ENCODE measurements at places on chromosomes 3 and 15. TPM values are rescaled to one million over a fixed set of nuclear protein-coding genes. Genes with fewer than 3 reads are reported as not detected.

DNA sequence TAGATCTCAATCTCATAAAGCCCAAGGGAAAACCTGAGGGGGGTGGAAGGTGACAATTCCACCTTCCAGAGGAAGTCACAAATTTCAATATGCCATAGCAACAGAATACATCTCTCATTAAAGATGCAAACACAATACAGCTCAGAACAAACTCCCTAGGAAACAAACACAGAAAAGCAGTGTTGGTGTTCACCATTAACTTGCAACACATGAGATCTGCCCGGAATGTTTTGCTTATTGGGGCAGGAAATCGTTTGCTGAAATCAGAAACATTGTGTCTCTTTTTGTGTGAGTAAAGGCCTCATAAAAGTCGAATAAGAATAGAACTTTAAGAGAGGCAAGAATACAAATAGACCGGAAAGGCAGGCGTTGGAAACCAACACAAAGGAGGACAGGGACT is 5.8 kb upstream of the RYR3 start:
- no peaks in the 10 kb centered on the region for H3K36me3 ChIP-seq
- H3K27me3 ChIP-seq, result peaks cover 9% of the 10 kb centered on the region
- H3K4me1 ChIP-seq, result no peaks in the 10 kb centered on the region
- no peak overlapping the region for H3K27ac ChIP-seq
- no peak for DNase-seq

CEP152 gene
- total RNA-seq, result 2.3 TPM

- H3K36me3 ChIP-seq, result no peaks in the 10 kb centered on the region
- DNase-seq, result no peak
- H3K27ac ChIP-seq, result no peak overlapping the region
- no peaks in the 10 kb centered on the region for H3K27me3 ChIP-seq
- no peak overlapping the region for H3K4me3 ChIP-seq
Measured at GRCh38 chr3:59839810-59840515, 790.1 kb upstream of the CFAP20DC start.

DNA sequence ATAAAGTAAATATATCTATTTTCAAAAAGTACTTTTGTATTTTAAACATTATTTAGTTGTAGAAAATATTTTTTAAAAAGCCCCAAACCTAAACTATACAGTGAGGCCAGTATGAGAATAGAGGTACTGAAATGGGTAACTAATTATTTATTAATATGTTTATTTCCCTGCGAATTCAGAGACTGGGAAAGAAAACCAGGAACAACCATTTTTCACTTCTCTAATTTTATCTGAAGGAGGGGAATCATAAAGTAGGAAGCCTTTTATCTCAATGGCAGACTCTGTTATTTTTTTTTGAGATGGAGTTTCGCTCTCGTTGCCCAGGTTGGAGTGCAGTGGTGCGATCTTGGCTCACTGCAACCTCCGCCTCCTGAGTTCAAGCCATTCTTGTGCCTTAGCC is 63.6 kb upstream of the TRAK1 start:
- DNase-seq, result no peak
- no peaks in the 10 kb centered on the region for H3K27me3 ChIP-seq
- H3K36me3 ChIP-seq, result no peaks in the 10 kb centered on the region
- no peak overlapping the region for H3K4me3 ChIP-seq
- peaks cover 45% of the 10 kb centered on the region for H3K4me1 ChIP-seq

DNA sequence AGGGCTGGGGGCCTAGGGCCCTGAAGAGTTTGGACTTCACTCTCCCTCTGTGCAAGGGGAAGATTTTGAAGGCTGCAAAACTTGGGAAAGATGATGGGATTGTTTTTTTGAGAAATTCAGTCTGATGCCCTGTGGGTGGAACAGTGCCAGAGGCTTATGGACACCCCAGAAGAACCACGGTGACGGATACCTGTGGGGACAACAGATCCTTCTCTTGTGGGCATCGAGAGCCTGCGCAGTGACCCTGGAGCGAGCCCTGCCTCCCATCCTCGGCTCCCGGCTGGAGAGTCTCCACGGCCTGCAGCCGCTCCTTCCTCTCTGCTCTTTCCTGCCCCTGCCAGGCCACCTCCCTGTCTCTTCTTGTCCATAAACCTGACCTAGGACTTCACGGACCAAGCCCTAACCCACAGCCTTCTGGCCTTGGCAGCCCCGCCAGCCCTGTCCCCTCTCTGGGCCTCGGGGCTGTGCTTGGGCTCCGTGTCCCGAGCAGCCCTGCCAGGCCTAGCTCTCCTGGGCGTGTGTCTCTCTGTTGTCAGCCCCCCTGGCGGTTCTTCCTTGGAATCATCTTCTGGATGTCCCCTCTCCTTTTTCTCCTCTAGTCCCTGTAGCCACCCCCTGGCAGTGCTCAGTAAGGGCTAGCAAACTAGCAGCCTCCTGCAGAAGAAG is 98.4 kb downstream of the VGLL4 start:
- no peak overlapping the region for H3K4me3 ChIP-seq
- no peak overlapping the region for H3K27ac ChIP-seq
- no peaks in the 10 kb centered on the region for H3K27me3 ChIP-seq
- no peaks in the 10 kb centered on the region for H3K4me1 ChIP-seq

- DNase-seq, result no peak
- peaks cover 19% of the 10 kb centered on the region for H3K36me3 ChIP-seq
- H3K4me3 ChIP-seq, result no peak overlapping the region
- H3K27ac ChIP-seq, result no peak overlapping the region
- H3K27me3 ChIP-seq, result no peaks in the 10 kb centered on the region
- H3K4me1 ChIP-seq, result peaks cover 5% of the 10 kb centered on the region
Measured at GRCh38 chr15:78272316-78272715, 8.0 kb downstream of the DNAJA4 start.

PLCB2 gene
- 23.6 TPM for total RNA-seq

DNA sequence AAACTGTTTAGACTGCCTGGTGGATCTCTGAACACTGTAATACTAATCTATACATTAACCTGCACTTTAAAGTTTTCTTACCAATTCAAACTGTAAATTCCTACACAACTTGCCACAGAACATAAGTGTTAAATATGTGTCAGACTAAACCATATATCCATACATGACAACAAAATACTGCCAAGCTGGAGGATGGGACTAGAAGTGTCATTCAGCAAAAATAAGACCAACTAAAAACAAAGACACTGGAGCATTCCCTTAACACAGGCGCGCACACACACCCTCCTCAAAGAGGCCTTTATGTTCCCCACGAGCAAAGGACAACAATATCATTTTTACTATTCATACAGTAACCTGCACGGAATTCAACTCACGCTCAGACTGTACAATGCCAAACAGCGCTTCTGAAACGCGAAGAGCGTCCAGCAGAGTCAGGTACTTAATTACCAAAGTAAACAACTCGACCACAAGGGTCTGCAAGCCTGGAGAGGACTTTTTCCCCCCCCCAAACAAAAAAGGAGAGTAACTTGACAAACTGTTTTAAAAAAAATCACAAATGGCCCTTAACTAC is 1.1 kb downstream of the DCUN1D1 start:
- no peak overlapping the region for H3K27ac ChIP-seq
- no peaks in the 10 kb centered on the region for H3K27me3 ChIP-seq
- H3K4me3 ChIP-seq, result peak overlapping the region; percentile 75
- H3K4me1 ChIP-seq, result peaks cover 26% of the 10 kb centered on the region

GRCh38 chr3:176919836-176920765 is 277.2 kb downstream of the TBL1XR1 start:
- DNase-seq, result no peak
- no peaks in the 10 kb centered on the region for H3K27me3 ChIP-seq
- H3K36me3 ChIP-seq, result no peaks in the 10 kb centered on the region
- no peaks in the 10 kb centered on the region for H3K4me1 ChIP-seq

WNT5A gene
- total RNA-seq, result 3.7 TPM

GRCh38 chr15:28868744-28869345 is 16.9 kb upstream of the APBA2 start:
- no peaks in the 10 kb centered on the region for H3K27me3 ChIP-seq
- H3K36me3 ChIP-seq, result no peaks in the 10 kb centered on the region
- DNase-seq, result no peak
- no peaks in the 10 kb centered on the region for H3K4me1 ChIP-seq
- no peak overlapping the region for H3K4me3 ChIP-seq

GRCh38 chr3:195250473-195251251 is 20.3 kb downstream of the XXYLT1 start:
- no peaks in the 10 kb centered on the region for H3K27me3 ChIP-seq
- no peak for DNase-seq
- H3K27ac ChIP-seq, result no peak overlapping the region
- H3K36me3 ChIP-seq, result no peaks in the 10 kb centered on the region
- H3K4me3 ChIP-seq, result no peak overlapping the region

ADGRG7 gene
- not detected for total RNA-seq

C2CD4A gene
- 0.23 TPM for total RNA-seq

GRCh38 chr3:128151758-128152274 is 1.5 kb upstream of the EEFSEC start:
- H3K27ac ChIP-seq, result no peak overlapping the region
- no peaks in the 10 kb centered on the region for H3K36me3 ChIP-seq
- peaks cover 10% of the 10 kb centered on the region for H3K4me1 ChIP-seq
- H3K27me3 ChIP-seq, result no peaks in the 10 kb centered on the region
- no peak overlapping the region for H3K4me3 ChIP-seq
- no peak for DNase-seq

- peak; percentile 19 for DNase-seq
- H3K4me1 ChIP-seq, result no peaks in the 10 kb centered on the region
- no peak overlapping the region for H3K27ac ChIP-seq
- H3K36me3 ChIP-seq, result no peaks in the 10 kb centered on the region
Measured at GRCh38 chr3:127170814-127171213, 22.1 kb upstream of the PRR23E start.

- no peak overlapping the region for H3K4me3 ChIP-seq
- no peaks in the 10 kb centered on the region for H3K27me3 ChIP-seq
- H3K36me3 ChIP-seq, result no peaks in the 10 kb centered on the region
- no peaks in the 10 kb centered on the region for H3K4me1 ChIP-seq
Measured at GRCh38 chr3:143464850-143465249, 345.3 kb downstream of the CHST2 start.

GOLGA8G gene
- not detected for total RNA-seq

DNA sequence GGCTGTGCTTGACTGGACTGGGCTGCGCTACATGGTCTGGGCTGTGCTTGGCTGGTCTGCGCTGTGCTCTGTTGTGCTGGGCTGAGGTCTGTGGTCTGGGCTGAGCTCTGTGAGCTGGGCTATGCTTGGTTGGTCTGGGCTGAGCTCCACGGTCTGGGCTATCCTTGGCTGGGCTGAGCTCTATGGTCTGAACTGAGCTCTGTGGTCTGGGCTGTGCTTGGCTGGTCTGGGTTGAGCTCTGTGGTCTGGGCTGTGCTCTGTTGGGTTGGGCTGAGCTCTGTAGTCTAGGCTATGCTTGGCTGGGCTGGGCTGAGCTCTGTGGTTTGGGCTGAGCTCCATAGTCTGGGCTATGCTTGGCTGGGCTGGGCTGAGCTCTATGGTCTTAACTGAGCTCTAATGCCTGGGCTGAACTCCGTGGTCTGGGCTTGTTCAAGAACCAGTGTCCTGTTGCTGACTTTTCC is 92.0 kb downstream of the PLXNA1 start:
- no peak for DNase-seq
- H3K27me3 ChIP-seq, result no peaks in the 10 kb centered on the region
- no peaks in the 10 kb centered on the region for H3K36me3 ChIP-seq
- H3K4me1 ChIP-seq, result no peaks in the 10 kb centered on the region

GUCA1C gene
- total RNA-seq, result not detected

DNA sequence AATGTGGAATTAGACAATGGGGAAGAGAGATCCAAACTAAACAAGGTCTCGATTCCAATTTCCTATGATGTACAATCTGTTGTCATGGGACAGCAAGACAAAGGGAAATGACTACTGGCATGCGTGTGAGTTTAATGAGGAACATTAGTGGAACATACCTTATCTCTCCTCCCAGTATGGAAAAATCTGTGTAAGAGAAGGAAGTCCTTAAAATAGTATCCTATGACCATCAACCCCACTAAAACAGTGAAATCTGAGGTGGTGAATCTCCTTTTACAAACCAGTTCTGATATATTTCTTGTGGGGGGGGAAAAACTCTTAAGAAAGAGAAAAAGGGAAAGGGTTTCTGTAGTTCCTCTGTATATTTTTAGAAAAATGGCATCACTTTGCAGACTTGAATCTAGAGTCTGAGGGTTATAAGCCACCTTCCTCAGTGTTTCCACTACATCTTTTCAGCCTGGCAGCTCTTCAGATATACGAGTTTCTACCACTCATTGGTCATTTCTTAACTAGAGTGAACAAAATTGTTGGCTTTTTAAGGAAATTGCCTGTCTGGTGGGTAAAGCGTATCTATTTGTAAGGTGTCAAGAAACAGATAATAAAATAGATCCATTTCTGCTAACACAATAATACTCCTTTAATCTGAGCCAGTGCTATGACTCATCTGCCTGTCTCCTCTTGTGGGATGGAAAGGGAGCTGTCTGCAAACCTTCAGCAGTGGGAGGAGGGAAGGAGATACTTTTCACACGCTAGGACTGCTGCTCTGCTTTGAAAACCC is 3.0 kb upstream of the TNFAIP8L3 start:
- no peak overlapping the region for H3K4me3 ChIP-seq
- no peaks in the 10 kb centered on the region for H3K4me1 ChIP-seq
- H3K36me3 ChIP-seq, result no peaks in the 10 kb centered on the region
- no peak for DNase-seq
- no peak overlapping the region for H3K27ac ChIP-seq
- H3K27me3 ChIP-seq, result peaks cover 40% of the 10 kb centered on the region

EFHB gene
- 3.0 TPM for total RNA-seq

DNA sequence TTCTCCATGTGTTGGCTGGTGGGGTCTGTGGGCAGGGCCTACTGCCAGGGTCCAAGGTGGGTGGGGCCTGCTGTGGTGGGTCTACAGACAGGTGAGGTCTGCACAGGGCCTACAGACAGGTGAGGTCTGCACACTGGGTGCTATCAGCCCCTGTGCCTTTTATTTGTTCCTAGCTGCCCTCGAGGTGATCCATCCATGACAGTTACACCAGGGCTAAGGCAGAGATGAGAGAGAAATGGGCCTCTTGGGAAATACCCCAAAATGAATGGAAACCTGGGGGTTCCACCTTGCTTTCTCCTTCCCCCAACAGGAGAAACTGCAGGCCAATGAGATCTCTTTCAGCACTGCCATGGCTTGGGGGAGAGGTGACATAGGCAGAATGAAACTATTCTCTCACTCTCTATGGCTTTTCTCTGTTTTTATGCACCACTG is 36.4 kb downstream of the CFAP100 start:
- H3K36me3 ChIP-seq, result peaks cover under 1% of the 10 kb centered on the region
- H3K27ac ChIP-seq, result no peak overlapping the region
- DNase-seq, result peak; percentile 41
- no peaks in the 10 kb centered on the region for H3K4me1 ChIP-seq
- H3K4me3 ChIP-seq, result no peak overlapping the region

DNA sequence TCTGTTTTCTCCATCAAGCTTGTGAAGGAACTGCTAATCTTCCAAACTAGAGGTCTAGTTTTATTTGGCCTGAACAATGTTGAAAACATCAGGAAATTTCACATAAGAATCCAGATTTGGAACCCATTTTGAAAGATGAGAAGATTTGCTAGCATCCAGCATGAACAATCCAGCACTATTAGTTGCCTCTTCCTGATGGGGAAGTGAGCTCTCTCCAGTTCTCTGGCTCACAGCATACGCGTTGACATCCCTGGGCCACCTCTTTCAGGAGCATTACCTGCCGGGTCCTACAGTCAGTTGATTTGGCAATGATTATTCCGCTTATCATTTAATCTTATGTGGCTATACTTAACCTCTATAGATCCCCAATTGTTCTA is 10.9 kb downstream of the GPR87 start:
- H3K27ac ChIP-seq, result no peak overlapping the region
- DNase-seq, result no peak
- no peak overlapping the region for H3K4me3 ChIP-seq

- peaks cover 2% of the 10 kb centered on the region for H3K4me1 ChIP-seq
- H3K27ac ChIP-seq, result no peak overlapping the region
- H3K36me3 ChIP-seq, result no peaks in the 10 kb centered on the region
- no peaks in the 10 kb centered on the region for H3K27me3 ChIP-seq
- DNase-seq, result no peak
Measured at GRCh38 chr3:141273700-141274410, 42.2 kb downstream of the PXYLP1 start.

RBP2 gene
- total RNA-seq, result 2.2 TPM
